ENCODE measurements at places on chromosomes 6 and 20. TPM values are rescaled to one million over a fixed set of nuclear protein-coding genes. Genes with fewer than 3 reads are reported as not detected.

LPA gene
- total RNA-seq = not detected

EYS gene
- total RNA-seq = 0.05 TPM

HDGFL1 gene
- total RNA-seq = not detected

B4GALT5 gene
- 78.1 TPM for total RNA-seq

ZNF831 gene
- not detected for total RNA-seq

PRPH2 gene
- total RNA-seq = 4.9 TPM

ADISSP gene
- 27.8 TPM for total RNA-seq

MTFR2 gene
- total RNA-seq = 0.30 TPM

MYBL2 gene
- 4.9 TPM for total RNA-seq

KIF6 gene
- 0.55 TPM for total RNA-seq

CST7 gene
- total RNA-seq = not detected

DAAM2 gene
- 1.4 TPM for total RNA-seq

BEND3 gene
- 5.5 TPM for total RNA-seq

ZBTB12 gene
- total RNA-seq = 3.6 TPM

ANKRD66 gene
- not detected for total RNA-seq

SLC26A8 gene
- total RNA-seq = not detected

ARFGEF3 gene
- 1.1 TPM for total RNA-seq

EGFL8 gene
- 1.4 TPM for total RNA-seq

ANKEF1 gene
- 3.5 TPM for total RNA-seq

JPH2 gene
- total RNA-seq = 10.4 TPM

ELOVL4 gene
- 7.1 TPM for total RNA-seq

TMEM244 gene
- not detected for total RNA-seq

PNLDC1 gene
- not detected for total RNA-seq

SLC22A1 gene
- 1.4 TPM for total RNA-seq

HEY2 gene
- 0.05 TPM for total RNA-seq

RIPPLY2 gene
- total RNA-seq = not detected

PDYN gene
- not detected for total RNA-seq

MEI4 gene
- not detected for total RNA-seq

CTAGE9 gene
- not detected for total RNA-seq

BTN3A1 gene
- total RNA-seq = 47.1 TPM

CRISP2 gene
- total RNA-seq = not detected

GJA10 gene
- not detected for total RNA-seq

BPI gene
- not detected for total RNA-seq

LY6G5C gene
- total RNA-seq = 0.51 TPM

OPN5 gene
- not detected for total RNA-seq

ULBP1 gene
- total RNA-seq = 0.09 TPM

HLA-DOA gene
- total RNA-seq = not detected

PAK5 gene
- not detected for total RNA-seq

PAX1 gene
- total RNA-seq = not detected

VSX1 gene
- not detected for total RNA-seq

CCND3 gene
- 8.6 TPM for total RNA-seq

NHLRC1 gene
- total RNA-seq = 2.1 TPM

SLC17A3 gene
- total RNA-seq = not detected

POM121L2 gene
- total RNA-seq = not detected

SLC22A2 gene
- 0.23 TPM for total RNA-seq

ZC3H12D gene
- total RNA-seq = 0.30 TPM

GGTLC1 gene
- total RNA-seq = not detected

TRDN gene
- total RNA-seq = not detected

DACT2 gene
- not detected for total RNA-seq

SUPT3H gene
- 16.6 TPM for total RNA-seq

MMP24 gene
- 1.0 TPM for total RNA-seq

SERINC3 gene
- 90.9 TPM for total RNA-seq
